ENCODE measurements at places on chromosomes 6 and 20. TPM values are rescaled to one million over a fixed set of nuclear protein-coding genes. Genes with fewer than 3 reads are reported as not detected.

Gene CST2
- not detected for total RNA-seq

Gene MOCS1
- total RNA-seq = 37.3 TPM

Gene RAB44
- total RNA-seq = 0.27 TPM

Gene BPIFA1
- not detected for total RNA-seq

Gene PCNA
- 22.3 TPM for total RNA-seq

Gene CAGE1
- total RNA-seq = not detected

Gene KHDC1L
- not detected for total RNA-seq

Gene TMEM151B
- not detected for total RNA-seq

Gene PNLDC1
- not detected for total RNA-seq

Gene SLC26A8
- 1.5 TPM for total RNA-seq

Gene USP49
- 6.4 TPM for total RNA-seq

Gene ARG1
- 2.6 TPM for total RNA-seq

Gene MUC22
- not detected for total RNA-seq

Gene PLTP
- 95.4 TPM for total RNA-seq

Gene CLVS2
- total RNA-seq = 0.04 TPM

Gene SAMD10
- total RNA-seq = 2.9 TPM

Gene RGS17
- 0.31 TPM for total RNA-seq

Gene ATP6V1G2
- total RNA-seq = 4.8 TPM

Gene VARS1
- 42.3 TPM for total RNA-seq

Gene RNF146
- 72.2 TPM for total RNA-seq

Gene CLPSL2
- not detected for total RNA-seq

Gene LST1
- 17.7 TPM for total RNA-seq

Gene COL9A3
- 69.6 TPM for total RNA-seq

Gene RFX6
- not detected for total RNA-seq

Gene TFAP2A
- total RNA-seq = 1.6 TPM

All from sciatic nerve (tissue), 2 donors.